ENCODE measurements at places on chromosomes 5 and 9. TPM values are rescaled to one million over a fixed set of nuclear protein-coding genes. Genes with fewer than 3 reads are reported as not detected.

The PCDHAC2 gene
- total RNA-seq: 28.8 TPM

The DAB2 gene
- total RNA-seq: 13.3 TPM

The PCDHB2 gene
- total RNA-seq: 9.3 TPM

The GPR150 gene
- total RNA-seq: 0.25 TPM

The NRG2 gene
- 3.9 TPM for total RNA-seq

The DENND1A gene
- total RNA-seq: 16.7 TPM

The ASB6 gene
- 12.5 TPM for total RNA-seq

Data from temporal lobe (tissue), 4 donors.